ENCODE measurements at places on chromosomes 3 and 15.

GRCh38 chr3:107221856-107222255, 155.4 kb upstream of the CCDC54 start:
- DNase-seq, result no peak

- no peak for DNase-seq
Observed at GRCh38 chr3:147415286-147415685, 6.1 kb downstream of the ZIC1 start.

DNA sequence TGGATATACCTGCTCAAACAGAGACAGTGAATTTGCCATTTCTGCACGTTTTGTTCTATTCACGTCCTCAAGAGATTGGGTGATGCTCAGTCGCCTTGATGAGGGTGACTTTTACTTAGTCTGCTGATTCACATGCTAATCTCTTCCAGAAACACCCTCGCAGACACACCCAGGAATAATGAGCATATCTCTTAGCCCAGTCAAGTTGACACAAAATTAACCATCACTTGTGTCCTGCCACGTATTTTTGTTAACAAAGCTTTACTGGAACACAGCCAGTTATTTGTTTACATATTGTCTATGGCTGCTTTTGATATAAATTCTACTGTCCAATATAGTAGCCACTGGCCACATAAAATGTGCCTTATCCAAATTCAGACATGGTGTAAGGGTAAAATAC, 218.3 kb downstream of the FHIT start:
- DNase-seq, result no peak

DNA sequence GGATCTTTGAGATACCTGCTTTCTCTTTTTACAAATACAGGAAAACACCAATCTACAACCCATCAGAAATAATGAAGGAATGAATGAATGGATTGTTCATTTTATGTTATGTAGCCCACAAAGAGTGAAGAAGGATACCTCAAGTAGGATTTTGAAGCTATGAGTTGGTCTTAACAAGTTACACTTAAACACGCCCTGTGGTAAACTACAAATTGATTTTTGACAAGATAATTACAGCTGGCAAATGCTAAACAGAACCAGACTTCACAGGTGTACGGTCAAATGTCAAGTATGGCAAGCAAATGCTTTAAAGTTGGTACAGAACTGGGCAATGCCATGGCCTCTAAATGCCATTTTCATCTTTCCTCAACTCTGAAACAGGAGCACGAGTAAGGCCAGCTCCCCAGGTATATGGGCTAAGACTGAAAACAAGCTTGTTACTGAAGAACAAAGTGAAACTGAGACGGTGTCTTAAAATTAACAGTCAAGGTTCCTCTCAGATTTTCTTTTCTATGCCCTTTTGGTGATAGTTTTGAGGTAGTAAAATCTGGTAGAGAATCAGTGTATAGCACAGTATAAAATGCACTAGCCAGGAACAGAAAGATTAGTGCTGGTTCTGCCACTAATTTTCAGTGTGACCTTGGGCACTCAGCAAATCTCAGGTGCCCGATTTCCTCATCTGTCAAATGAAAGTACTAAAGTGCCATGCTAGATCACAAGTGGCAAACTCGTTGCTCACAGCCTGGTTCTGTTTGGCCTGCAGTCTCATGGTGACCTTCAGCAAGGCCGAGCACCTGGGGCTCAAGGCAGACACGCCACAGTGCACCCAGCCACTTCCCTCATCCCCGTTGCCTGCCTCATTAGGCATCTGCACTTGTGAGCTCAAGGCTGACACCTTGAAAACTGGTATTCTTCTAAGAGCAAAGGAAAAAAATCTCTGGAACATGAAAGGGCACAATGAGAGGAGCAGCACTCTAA, 9.5 kb downstream of the RUVBL1 start:
- no peak for DNase-seq

DNA sequence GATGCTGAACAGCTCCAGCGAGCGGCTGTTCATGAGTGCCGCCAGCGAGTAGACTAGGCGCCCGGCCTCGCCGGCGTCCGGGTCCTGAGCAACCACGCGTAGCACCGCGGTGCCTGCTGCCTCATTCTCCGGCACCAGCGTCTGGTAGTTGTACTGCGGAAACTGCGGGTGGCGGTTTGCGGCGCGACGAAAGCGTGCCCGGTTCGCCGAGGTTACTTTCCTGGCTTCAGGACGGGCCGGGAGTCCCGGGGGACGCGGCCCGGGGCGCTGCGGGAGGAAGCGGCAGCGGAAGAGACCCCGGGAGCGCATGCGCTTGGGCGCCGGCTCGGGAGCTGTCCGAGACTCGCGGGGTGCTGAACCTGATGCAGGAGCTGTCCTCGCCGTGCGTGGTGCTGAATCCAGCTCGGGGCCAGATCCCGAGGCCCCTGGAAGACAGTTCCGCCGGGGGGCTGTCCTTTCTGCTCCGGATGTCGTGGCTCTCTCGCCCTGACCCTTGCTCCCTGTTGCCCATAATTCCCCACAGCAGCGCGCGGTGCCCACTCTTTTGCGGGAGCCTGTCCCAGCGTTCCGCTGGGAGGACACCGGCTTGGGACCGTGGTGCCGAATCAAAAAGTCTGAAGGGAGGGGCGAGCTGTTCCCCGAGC, 1.1 kb downstream of the CELSR3 start:
- peak; percentile 65 for DNase-seq

GRCh38 chr3:30188713-30189112, 417.7 kb upstream of the TGFBR2 start:
- DNase-seq, result no peak

DNA sequence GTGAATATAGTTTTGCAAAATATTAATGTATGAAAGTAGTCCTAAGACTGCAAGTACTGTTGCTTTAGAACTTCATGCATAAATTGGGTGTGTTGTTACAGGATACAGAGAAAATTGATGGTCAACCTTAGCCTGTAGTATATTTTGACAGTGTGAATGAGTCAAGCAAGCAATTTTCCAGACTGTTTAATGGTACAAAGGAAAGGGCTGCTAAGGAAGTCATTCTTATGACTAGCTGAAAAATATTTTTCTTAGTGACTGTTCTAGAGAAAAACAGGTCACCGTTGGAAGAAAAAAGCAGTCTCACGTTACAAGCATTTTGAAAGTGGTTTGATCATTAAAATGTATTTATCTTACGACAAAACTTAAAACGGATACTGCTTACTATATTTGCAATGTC, 49.2 kb downstream of the MBNL1 start:
- DNase-seq, result no peak

DNA sequence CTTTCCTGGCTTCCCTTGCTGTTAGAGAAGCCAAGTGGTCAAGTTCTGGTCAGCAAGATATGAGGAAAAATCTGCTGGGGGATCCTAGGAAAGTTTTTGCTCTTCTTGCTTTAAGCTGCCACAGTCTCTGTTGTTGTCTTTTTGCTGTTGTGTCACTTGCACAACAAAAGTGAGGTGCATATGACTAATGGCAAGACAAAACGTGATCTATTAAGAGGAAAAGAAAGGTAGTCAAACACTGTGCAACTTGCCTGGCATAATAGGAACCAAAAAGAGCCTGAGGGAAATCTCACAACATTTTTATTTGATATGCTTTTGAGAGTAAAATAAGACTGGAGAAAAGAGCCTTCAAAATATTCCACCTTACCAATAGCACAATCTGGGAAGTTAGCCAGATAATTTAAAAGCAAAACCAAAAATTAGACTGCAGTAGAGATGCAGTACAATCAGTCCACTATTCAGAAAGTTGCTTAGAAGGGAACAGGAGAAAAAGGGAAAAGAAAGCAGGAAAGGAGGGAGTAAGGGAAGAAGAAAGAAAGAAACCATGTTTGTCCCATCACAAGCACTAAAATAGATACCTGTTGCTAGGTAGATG, 110.0 kb upstream of the SLC4A7 start:
- DNase-seq, result no peak

DNA sequence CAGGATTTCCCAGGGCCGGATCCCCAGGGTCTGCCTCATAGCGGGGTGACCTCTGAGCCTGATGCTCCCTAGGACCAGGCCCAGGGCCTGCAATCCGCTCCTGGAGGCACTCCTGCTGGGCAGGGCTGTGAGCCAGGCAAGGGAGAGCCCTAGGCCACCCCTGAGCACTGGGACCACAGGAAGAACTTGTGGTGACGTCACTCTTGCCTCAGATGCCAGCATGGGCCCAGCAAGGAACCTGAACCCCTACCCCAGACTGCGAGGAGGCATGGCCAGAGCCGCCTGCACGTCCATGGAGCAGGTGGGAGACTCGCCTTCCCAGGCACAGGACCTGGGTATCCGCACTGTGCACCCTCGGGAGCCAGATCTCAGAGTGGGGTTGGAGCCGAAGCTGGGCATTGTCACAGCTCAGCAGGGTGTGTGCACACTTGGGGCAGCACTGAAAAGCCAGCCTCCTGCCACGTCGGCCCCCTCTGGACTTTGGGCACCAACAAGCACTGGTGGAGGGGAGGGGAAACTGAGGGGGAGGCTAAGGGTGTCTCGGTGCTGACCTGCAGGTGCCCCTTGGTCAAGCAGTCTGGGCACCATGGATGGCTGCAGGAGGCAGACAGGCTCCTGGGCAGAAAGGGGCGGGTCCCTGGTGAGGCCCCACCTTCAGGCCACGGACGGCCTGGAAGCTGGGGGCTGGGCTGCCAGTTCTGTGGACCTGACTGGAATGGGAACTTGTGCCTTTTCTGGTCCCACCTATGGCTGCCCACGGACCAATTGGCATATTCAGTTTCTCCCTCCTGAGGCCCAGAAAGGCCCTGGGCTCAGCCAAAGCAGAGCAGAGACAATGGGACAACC, 49.3 kb downstream of the SLC6A20 start:
- no peak for DNase-seq

GRCh38 chr3:71057526-71057894, 526.0 kb downstream of the FOXP1 start:
- no peak for DNase-seq

DNA sequence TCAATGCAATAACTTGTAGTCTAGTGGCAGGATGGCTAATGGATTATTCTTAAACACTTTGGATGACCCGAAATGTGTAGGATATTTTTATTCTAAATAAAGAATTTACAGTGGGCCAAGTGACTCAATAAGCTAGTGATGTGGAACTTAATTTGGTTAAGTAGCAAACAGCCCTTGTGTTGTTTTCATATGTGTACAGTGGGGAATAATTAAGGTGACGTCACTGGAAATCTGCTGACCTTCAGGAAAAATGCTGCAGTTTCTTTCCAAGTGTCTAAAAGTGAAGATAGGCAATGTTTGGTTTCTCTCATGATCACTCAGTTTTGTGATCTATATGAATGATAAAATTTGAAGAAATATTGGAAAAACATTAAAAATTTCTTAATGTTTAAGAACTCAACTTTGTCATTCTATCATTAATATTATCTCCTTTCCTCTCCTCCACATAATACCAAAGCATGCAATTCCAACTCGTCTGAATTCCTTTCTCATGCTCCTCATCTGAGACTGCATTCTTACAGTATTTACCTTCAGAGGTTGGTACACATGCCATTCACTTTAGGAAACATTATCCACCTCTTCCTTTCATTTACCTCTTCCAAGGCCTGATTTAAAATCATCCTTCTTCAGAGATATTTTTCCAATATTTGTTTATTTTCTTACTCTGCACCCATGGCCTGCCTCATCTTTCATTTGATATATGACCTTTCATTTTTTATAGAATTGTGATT, 414.6 kb upstream of the ARPP21 start:
- DNase-seq, result no peak

DNA sequence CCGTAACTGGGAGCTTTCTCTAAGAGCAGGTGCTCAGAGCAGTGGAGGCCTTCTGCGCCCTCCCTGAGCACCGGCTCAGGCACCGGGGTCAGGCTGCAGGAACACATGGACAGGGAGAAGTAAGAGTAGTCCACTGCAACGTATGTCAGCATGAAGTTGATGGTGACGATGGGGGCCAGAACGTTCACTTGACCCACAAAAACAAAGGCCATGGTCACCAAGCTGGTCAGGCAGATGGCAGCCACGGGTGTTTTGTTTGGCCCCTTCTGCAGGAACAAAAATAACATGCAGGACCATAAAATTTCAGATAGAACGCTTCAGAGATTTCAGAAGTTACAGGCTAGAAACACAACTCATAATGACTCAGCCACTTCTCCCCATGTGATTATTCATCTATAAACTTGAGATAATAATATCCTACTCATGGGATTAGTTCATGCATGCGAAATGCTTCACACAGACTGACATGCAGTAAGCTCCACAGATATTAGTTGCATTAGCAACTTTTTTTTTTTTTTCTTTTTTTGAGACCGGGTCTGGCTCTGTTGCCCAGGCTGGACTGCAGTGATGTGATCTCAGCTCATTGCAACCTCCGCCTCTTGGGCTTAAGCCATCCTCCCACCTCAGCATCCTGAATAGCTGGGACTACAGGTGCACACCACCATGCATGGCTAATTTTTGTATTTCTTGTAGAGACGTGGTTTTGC, 52.2 kb upstream of the HEG1 start:
- DNase-seq, result no peak

DNA sequence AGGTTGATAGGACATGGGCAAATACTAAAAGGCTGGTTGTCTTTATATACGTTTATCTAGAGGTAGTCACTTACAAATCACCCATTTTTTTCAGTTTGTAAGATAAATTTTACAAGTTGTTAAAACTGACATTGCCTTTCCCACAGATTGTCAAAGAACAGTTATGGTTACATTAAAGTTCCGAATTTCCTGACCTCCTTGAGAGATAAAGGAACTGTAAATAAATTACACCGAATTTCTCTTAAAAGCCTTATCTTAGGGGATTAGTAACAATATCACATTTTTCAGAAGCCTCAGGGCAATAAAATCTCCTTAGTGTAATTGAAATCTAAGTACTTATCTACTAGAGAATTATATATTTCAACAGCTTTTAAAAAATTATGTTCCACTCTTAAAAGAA, 49.5 kb downstream of the ZPLD1 start:
- DNase-seq, result no peak

- DNase-seq, result no peak
Observed at GRCh38 chr3:59515966-59516365, 466.1 kb upstream of the CFAP20DC start.

DNA sequence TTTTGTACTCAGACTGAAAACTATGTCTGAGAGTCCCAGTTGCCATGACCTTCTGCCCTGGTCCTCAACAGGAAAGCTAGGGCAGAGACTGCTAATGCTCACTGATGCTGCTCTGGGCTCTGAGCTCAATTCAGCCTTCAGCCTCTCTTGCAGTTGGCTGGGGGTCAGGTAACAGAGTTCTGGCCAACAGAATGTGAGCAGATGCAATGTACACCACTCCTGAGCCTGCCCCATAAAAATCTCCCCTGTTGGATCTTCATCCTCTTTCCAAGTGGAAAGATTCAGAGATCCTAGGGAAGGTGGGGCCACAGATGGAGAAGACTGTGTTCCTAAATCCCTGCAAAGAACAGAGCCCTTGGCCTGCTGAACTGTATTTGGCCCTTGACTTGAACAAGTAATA, 87.8 kb downstream of the PDZRN3 start:
- DNase-seq, result no peak

Measured in renal cortex interstitium (tissue), 15 donors.